ENCODE measurements at places on chromosomes 6 and 20.

- no peak for DNase-seq
Observed at GRCh38 chr20:25553819-25554296, 31.5 kb downstream of the NINL start.

- no peak for DNase-seq
Observed at GRCh38 chr20:12019715-12020114, 102.0 kb downstream of the BTBD3 start.

GRCh38 chr20:8646716-8647115 lies 422.2 kb upstream of the PLCB4 start:
- no peak for DNase-seq

DNA sequence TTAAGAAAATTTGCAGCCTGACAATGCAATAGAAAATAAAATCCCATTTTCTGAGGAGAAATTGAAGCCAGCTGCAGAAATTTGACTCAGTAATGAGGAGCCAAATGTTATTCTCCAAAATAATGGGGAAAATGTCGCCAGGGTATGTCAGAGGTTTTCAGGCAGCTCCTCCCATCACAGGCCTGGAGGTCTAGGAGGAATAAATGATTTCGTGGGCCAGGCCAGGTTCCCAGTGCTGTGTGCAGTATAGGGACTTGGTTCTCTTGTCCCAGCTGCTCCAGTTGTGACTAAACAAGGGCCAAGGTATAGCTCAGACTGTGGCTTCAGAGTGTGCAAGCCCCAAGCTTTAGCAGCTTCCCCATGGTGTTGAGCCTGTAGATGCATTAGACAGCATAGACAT lies 1240.8 kb upstream of the ADGRB3 start:
- no peak for DNase-seq

DNA sequence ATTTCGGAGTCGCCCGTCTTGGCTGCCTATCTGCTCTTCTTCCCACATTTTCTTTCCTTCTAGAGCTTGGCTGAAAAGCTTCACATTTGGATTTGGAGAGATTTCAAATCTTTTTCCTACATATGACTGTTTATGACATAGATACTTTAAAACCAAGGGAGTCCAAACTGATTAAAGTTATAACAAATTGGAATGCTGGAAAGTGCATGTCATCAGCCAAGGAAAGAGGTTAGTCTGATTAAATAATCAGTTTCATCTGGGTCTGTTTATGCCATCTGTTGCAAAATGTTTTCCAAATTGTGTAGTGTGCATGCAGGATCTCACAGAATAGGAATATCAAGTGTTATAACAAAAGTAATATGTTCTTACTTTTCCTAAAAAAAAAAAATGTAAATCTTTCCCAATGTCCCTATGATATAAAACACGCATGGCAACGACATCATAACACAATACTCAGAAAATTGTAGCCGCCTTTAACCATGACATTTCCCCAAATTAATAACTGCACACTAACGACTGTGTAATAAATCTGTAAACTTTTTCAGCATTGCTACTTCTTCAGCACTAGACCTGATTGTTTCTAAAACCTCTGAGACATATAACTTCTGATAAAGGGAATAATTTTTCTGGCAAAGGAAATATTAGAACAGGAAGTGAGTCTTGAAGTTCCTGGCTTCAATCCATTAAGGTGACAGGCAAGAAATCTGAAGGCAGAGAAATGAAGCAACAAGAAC lies 230.2 kb upstream of the FOXQ1 start:
- no peak for DNase-seq

DNA sequence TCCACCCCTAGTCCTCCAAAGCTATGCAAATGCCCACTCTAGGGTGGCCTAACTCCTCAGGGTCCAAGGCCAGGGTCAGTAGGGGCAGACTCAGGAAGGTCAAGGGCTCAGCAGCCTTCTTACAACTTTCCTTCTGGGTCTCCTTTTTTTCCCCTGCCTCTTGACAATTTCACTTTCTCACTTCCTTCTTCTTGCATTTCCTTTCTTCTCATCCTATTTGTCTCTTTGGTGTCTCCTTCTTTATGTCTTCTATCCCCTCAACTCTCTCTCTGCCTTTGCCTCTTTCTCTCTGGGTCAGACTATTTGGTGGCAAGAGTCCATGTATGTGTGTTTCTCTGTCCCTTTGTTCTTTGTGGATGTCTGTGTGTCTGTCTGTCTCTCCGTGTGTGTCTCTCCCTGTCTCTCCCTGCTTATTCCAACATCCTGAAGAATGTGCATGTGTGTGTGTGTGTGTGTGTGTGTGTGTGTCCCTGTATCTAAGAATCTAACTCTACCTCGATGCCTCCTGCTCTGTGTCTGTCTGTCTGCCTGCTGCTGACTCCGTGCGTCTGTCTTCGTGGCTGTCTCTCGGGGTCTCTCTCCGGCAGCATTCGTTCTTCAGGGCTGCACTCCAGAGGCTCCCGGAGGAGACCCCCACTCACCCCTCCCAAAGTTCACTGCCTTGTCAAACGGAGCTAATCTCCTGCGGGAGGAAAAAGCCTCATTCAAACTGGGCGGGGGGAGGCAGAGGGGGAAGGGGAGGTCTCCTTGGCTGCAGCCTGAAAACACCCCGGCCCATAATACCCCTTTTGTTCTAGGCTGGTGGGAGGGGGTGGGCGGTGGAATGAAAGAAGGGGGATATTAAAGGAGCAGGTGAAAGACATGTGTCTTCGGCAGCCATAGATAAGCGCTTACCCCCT lies 51.7 kb upstream of the FOXP4 start:
- no peak for DNase-seq

- no peak for DNase-seq
Observed at GRCh38 chr20:36113566-36114250, 40.8 kb upstream of the EPB41L1 start.

GRCh38 chr20:6099819-6100218 lies 23.0 kb downstream of the FERMT1 start:
- DNase-seq = no peak

DNA sequence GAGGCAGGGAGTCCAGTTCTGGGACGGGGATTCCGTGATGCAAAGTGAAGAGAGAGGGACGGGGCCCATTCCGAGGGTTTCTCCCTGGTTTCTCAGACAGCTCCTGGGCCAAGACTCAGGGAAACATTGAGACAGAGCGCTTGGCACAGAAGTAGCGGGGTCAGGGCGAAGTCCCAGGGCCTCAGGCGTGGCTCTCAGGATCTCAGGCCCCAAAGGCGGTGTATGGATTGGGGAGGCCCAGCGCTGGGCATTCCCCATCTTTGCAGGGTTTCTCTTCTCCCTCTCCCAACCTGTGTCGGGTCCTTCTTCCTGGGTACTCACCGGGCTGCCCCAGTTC lies 35.9 kb upstream of the HLA-G start:
- no peak for DNase-seq

DNA sequence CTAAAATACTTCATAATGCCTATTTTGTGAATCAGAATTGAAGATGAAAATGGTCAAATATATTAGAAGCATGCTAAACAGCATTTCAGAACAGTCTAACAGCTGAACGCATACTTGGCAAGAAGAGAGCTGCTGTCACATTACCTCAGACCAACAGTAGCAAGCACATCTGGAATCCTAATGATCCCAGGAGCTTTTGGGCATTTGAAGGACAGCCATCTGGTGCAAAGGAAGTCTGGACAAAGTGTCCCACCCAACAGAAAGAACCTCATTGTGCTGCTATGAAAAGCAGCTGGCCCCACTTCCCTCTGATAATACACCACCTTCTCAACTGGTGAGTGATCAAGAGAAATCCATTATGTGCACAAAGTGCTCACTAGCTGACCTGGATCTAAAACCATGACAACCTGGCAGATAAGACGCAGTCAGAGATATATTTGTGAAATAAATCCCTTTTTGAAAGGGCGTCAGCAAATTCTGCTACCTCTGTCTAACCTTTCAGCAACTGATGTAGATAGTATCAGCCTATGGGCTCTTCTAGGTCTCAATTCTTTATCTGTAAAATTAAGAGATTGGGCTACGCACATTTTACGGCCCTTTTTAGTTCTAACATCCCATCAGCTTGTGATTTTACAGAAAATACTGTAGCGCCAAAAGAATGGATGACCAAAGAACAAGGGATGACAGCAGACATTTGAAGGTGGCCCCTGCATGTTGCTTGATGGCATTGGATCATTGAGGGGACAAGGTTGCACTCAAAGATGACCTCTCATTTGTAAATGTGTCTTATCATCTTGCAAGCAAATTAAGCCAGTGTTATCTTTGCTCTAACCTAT lies 78.7 kb downstream of the SGK1 start:
- DNase-seq = no peak

DNA sequence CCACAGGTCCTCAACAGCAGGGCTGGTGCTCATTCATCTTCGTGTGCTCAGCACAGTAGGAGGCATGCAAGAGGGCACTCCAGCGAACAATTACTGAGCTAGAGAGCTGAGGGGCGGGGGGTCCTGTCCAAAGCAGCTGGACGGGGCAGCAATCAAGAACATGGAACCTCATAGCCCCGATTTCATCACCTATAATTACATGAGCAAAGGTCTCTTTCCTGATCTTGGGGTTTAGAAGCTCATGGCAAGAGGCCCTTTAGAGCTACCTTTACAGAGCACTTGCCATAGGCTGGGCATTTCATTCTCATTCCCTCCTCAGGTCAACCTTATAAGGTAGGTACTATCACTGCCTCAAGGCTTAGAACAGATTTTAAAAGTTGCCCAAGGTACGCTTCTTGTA lies 10.4 kb downstream of the MOCS1 start:
- DNase-seq = no peak
